ENCODE measurements at places on chromosomes 1 and 21. TPM values are rescaled to one million over a fixed set of nuclear protein-coding genes. Genes with fewer than 3 reads are reported as not detected.

DNA sequence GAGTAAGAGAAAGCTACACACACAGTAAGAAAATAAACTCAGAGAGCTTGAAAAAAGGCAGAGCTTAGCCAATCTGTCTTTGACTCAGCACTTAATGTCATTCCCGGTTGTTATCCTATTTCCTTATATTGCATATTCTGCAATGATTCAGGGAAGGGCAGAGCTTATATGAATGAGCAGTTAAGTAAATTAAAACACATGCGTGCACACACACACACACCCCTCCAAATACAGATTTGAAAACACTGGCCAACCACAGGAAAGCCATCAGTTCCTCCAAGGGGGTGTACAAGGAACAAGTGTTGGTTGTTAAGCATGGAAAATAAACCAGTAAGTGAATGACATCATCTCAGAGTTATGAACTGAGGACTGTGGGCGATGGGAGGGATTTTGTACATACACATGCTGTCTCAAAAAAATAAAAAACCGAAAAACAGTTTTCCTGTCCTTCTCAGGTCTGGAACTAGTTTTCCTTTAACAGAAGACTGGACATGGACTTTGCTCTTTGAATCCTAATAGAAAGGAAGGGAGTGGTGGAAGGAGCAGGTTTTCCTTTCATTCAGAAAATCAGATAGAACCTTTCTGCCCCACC is 1.0 kb downstream of the IQGAP3 start:
- DNase-seq: peak; percentile 93

Gene PLA2G2D
- total RNA-seq: not detected

Gene PTGFR
- 11.8 TPM for total RNA-seq

DNA sequence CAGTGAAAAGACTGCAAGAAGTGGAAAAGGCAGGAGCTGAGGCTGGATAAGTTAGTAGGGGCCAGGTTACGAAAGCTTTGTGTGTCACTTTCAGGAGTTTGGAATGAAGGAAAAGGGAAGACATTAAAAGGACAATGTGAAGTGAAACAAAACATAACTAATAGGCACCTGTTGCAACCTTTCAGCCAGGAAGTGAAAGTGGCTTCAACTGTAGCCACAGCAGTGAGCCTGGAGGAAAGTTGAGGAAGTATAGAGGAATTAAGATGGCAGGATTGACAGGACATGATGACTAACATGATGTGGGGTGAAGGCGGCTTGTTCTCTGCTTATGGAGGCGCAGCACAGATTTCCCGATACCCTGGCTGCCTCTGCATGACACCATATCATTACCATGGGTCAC is 68.9 kb downstream of the C4BPA start:
- DNase-seq: no peak

DNA sequence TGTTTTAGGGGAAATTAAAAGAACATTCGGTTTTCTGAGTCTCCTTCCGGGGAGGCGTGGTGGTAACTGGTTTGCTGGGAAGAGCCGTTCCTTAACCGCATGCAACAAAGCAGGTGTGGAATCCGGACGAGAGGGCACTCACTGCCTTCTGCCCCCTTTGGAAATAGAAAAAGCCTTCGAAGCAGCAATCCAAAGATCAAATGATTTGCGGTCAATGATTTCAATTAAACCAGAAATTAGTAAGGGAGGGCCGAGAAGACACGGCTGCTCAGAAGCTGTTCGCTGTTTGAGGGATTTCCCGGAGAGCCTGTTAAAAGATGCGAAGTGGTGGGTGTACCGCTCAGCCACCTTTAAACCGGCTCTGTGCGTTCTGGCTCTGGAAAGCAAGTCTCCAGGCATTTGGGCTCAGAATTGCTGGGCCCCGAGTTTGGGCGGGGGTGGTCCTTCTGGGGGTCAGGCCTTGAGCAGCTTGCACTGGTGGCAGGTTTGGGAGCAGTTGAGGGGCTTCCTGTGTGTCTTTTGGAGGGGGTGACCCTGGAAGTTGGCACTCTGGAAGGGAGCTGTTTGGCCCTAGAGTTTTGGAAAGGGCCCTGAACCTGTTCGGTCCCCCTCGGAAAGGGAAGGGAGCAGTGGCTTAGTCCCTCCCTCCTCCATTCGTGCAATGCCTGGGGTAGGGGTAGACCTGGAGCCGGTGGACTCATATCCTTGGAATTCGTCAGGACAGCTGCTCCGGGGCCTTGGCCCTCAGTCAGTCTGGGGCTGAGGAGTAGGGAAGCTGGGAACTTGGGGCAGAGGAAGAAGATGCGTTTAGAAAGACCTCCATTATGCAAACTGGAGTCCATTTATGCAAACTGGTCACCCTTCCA is 3.1 kb downstream of the SIM2 start:
- DNase-seq: no peak

- no peak for DNase-seq
Observed at GRCh38 chr21:38376693-38377092, 119.9 kb downstream of the KCNJ15 start.

Gene RNF186
- not detected for total RNA-seq

GRCh38 chr1:39391691-39392679 is 99.5 kb upstream of the BMP8A start:
- DNase-seq: peak; percentile 87

- DNase-seq: no peak
Observed at GRCh38 chr1:175209493-175209921, 16.9 kb upstream of the KIAA0040 start.

DNA sequence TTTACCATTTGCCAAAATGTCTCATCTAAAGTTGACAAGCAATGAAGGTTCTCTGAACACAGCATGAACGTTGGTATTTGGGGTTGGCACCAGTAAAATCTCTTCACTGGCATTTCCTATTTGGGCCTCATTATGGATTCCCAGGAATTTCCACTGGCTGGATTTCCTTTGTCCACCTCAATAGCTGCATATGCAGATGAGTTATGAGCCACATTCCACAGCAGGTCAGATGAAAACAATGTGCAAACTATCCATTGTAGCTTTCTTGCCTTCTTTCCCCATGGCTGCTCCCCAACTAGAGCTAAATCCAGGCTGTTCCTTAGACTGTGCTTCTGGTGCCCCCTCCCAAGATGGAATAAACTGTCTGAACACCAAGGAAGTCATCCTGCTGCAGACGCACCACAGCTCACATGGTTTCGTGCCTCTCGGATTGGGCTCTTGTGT is 168.1 kb upstream of the FGGY start:
- DNase-seq: peak; percentile 71

Gene STUM
- not detected for total RNA-seq

Gene DCST1
- total RNA-seq: not detected

DNA sequence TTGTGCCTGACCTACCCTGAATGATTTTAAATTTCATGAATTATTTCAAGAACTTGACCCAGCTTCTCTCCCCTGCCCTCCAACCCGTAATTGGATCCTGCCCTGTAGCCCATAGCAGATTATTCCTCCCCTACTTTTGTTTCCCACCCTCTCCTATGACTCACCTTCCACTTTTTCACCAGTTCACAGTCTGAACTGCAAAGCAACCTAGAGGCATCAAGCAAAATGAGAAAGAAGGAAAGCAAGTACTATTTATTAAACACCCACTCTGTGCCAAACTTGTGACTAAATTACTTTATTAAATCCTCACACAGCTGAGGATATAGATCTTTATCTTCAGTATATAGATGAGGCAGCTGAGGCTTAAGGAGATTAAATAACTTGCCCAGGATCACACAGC is 20.7 kb upstream of the IKBKE start:
- no peak for DNase-seq

Gene FBLIM1
- total RNA-seq: 122 TPM

Gene CHI3L1
- not detected for total RNA-seq

Gene ABCD3
- 44.0 TPM for total RNA-seq
